ENCODE measurements at places on chromosomes 4 and X.

DNA sequence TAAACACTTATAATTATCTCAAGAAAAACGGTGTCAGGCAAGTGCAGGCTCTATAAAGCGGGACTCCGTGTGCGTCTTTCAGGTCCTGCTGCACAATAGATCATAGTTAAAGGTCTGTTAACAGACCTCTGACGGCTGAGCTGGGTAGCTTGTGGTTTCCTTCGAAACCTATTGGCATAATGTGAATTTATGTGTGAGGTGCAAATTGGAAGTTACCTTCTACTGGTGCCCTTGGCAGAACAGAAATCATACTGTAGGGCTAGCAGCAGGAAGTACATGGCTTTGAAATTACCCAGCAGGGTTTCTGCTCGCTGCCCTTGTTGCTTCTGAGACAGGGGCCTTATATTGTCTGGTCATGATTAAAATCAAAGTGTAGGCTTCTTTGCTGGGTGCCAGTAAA lies 216.4 kb upstream of the HAND2 start:
- DNase-seq: no peak

- no peak for DNase-seq
These were observed 100.6 kb downstream of the RTL5 start for GRCh38 chrX:72031118-72031517.

GRCh38 chr4:152189451-152190179 lies 346.3 kb downstream of the FBXW7 start:
- no peak for DNase-seq

DNA sequence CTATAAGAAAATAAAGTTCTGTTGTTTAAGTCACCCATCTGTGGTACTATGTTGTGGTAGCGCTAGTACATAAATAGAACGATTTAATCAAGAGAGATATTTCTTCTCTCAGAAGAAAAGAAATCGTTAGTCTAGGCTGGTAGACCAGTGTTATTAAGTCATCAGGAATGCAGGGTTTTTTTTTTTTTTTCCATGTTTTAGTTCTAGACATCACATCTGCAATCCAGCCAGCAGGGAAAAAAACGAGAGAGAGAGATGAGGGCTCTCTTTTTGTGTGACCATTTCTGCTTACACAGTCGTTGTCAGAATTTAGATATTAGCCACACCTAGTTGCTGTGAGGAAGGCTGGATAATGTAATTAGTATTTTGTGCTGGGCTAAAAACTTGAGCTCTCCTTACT lies 417.4 kb downstream of the TMA16 start:
- no peak for DNase-seq

DNA sequence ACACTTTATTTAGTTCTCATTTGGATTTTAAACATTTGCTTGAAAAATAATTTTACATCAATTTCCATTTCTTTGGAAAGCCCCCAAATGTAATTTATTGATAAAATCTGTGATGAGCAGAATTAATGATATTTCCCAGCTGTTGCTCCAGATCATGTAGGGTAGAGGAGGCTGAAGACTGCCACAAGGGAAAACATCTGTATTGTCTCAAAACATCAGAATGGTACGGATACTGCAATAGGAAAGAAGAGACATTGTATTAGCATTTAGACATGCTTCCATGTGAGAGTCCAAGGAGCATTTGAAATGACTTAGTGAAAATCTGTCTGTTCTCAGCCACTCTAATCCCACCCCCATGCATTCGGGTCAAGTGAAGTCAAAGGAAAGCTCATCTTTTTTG lies 14.4 kb downstream of the ADH1A start:
- no peak for DNase-seq

DNA sequence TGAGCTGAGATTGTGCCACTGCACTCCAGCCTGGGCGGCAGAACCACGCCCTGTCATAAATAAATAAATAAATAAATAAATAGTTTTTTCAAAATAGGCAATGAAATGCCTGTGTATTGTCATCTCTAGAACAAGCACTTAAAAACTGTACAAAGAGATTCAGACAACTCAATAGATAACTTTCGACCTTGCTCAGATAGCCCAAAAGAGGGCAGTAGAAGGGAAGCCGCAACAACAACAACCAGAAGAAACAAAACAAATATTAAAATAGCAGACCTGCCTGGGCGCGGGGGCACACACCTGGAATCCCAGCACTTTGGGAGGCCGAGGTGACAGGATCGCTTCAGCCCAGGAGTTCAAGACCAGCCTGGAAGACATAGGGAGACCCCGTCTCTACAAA lies 9.4 kb upstream of the CLDN34 start:
- DNase-seq: no peak

DNA sequence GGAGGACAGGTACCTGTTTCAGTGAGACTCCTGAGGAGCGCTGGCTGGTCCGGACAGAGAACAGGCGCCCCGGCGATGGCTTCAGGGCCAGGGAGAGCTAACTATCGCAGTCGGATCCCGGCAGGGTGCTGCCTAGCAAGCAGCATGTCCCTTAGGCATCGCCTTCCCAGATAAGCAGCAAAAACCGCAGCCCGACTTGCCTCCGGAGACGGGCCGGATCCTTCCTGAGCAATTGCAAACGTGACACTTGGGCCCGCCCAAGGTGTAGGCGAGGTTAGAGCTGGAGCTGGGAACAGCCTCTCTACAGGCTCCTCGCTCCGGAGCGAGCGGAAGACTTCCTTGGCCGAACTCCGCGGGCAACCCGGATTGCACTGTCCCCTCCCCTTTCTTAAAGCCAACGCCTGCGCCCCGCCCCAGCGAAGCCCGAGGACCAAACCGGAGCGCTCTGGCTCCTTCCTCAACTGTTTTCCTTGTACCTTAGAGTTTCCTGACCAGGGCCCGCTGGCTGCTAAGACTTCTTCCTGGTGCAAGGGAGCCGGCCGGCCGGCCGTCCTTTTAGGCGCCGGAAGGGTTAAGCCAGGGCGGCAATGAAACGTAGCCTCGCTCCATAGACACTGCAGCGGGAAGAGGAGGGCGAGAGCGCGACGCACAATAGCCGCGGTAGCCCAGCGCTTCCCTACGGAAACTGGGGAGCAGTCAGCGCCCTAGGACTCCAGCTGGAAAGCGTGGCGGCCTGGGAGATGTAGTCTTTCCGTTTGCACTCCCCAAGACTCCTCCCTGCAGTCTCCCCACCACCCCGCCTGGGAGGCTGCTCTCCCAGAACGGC lies at the start of gene OPHN1:
TSS of gene OPHN1 (minus strand) at position 341 of the 826 bp plus-strand sequence. CDS start 475 bp downstream, outside the sequence.
- DNase-seq: peak; percentile 74

GRCh38 chr4:159240687-159241086 lies 137.8 kb downstream of the RAPGEF2 start:
- DNase-seq: no peak

GRCh38 chr4:155705664-155706063 lies 39.0 kb downstream of the GUCY1A1 start:
- peak; percentile 35 for DNase-seq

DNA sequence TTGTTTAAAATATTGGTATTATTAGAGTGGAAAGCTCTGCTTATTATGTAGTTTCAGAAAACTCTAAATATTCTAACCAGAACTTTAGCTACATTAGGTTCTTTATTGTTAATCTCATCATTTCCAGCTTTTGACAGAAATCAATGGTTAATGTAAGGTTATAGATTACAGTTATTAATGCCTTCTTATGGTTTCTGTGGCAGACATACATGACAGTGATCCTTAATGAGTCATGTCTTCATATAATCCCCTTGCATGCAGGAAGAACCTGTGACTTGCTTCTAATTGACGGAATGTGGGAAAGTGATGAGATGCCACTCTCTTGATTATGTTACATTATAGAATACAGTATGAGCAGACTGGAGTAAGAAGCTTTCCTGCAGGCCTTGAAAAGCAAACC lies 23.5 kb downstream of the KLHL8 start:
- DNase-seq: peak; percentile 10

- peak; percentile 9 for DNase-seq
These were observed 13.9 kb upstream of the ETDC start for GRCh38 chrX:135295238-135295943.

GRCh38 chrX:85359051-85359450 lies 20.4 kb downstream of the POF1B start:
- DNase-seq: peak; percentile 82

DNA sequence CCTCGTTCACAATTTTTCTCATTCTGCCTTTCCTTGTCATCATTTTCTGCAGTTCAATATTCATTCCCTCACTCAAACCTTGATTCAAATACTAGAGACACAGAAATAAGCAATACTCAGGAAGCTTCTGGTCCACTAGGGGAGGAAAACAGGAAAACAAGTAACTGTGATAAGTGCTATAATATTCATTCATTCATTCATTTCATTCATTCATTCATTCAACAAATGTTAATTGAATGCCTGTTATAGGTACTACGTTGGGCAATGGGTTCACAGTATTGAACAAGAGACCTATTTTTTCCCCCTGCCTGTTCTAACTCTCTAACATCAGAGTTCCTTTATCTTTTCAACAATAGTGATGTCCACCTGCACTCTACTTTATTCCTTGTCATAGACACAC lies 104.0 kb downstream of the HDAC8 start:
- DNase-seq: no peak

DNA sequence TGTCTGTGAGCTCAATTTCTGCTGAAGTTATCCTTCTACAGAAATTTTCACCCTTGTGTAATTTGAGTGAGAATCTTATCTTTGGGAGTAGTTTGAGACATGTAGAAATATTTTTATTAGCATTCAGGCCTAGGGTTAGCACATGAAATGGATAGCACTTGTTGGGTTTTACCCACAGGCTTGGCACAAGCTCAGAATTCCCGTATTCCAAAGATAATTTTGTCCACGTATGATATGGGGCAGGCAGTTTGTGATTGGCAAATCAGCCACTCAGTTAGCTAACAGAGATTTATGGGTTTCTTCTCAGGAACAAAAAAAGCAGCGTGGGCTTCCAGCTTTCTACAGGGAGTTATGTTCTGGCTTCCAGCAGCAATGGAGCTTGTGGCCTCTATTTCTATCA lies 117.9 kb upstream of the DCAF8L1 start:
- DNase-seq: no peak

DNA sequence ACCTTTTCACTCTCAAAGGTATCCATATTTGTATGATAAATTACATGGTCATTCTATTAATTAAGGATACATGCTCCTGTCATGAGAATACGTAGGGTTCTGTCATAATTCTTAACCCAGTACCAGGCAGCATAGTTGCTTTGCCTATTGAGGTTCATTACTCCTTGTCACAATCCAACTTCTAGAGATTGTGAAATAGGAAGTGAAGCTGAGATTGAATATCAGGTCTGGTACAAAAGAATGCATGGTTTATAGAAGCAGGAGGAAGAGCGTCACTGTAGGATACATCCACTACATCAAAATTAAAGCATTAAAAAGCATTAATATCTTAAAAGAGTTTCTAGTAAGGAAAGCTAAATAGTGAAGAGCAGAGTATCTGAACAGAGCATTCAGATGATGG lies 647.0 kb downstream of the IQCM start:
- no peak for DNase-seq

GRCh38 chr4:177348348-177348747 lies 38.7 kb downstream of the NEIL3 start:
- DNase-seq: no peak

DNA sequence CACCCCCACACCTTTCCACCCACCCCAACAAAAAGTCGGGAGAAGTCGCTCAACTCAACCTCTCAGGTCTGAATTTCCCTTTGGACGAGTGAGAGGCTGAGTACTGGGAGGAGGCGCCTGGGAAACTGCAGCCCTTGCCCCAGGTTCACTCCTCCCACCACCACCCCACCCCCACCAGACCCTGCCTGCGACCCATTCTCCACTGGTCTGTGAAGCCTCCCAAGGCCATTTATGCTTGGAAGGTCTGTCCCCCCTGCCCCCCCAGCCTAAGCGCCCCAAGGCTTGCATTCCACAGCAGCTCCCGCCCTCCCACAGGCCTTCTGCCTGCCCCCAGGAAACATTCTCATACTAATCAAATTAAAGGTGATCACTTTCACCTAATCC lies 27.2 kb downstream of the ELF4 start:
- no peak for DNase-seq

GRCh38 chrX:54029529-54030143 lies 14.6 kb downstream of the PHF8 start:
- DNase-seq: no peak

DNA sequence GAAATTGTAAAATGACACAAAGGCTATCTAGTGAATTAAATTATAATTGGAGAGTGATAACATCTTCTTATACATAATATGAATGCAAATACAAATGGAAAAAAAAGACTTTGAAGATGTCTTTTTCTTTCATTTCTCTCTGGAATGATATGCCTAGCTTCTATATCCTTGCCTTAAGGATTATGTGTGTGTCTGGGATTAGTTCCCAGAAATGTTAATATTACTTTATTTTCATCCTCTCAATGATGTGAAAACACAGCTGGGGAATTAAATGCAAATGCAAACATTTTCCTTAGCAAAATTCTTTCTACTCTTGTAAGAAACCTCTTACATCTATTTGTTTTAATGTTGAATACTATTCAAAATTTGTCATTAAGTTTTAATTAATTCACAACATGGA lies 441.9 kb downstream of the FSTL5 start:
- no peak for DNase-seq

DNA sequence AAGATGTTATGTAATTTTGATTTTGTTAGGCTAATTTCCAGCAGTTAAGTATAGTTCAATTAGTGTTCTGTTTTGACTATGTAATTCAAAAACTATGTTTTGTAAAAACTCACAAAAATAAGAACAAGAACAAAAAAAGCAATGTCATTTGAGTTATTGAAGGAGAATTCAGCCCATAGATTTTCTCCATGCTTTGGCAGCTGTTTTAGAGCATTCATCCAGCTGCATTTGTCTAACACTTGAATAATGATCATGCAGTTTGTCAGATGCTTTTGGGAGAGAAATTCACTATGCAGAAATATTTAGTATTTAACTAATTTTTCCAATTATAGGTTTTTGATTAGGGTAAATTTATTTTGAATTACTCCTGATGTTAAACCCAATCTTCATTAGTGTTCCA lies 14.2 kb downstream of the CPE start:
- no peak for DNase-seq

DNA sequence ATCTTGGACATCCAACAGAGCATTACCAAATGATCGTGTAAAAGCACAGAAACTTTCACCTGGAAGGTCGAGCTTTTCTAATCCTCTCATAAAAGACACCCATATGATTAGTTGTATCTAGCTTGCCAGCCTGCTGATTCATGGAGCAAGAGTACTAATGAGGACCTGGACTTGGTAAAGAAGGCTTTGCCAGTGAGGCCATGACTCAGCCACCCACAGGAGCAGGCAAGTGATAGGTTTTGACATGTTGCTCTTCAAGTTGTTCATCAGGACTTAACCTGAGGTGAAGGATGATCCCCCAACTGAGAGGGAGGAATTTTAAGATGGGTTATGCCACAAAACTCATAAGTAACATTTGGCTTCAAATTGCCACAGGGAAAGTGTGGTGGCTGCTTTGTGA lies 24.7 kb upstream of the EPGN start:
- no peak for DNase-seq

GRCh38 chr4:96407738-96408463 lies 568.0 kb downstream of the PDHA2 start:
- no peak for DNase-seq

GRCh38 chr4:173014113-173014558 lies 154.5 kb upstream of the GALNT7 start:
- DNase-seq: no peak

- DNase-seq: no peak
These were observed 656.3 kb downstream of the RPA4 start for GRCh38 chrX:97539970-97540519.

GRCh38 chrX:48460606-48461005 lies 9.5 kb downstream of the SLC38A5 start:
- DNase-seq: no peak

Data from large intestine (tissue), 12 donors.